Dermis microvascular lymphatic vessel endothelial cell (primary cell): ENCODE measurements at places on chromosomes 13 and 19. TPM values are rescaled to one million over a fixed set of nuclear protein-coding genes. Genes with fewer than 3 reads are reported as not detected.
A peak's percentile ranks its signal among the peaks of the same experiment; 100 is the strongest.

Gene YJEFN3
- total RNA-seq = 0.25 and 0.26 TPM in 2 replicates

Gene GZMM
- total RNA-seq = not detected in 2 replicates

GRCh38 chr19:49475995-49476880 is 2.2 kb downstream of the FLT3LG start:
- DNase-seq = no peak

Gene SPACA4
- not detected in 2 replicates for total RNA-seq

- DNase-seq = peak; percentile 12
These were observed 532.0 kb downstream of the GPC6 start for GRCh38 chr13:93758575-93758974.

GRCh38 chr19:6452899-6453298 is 6.7 kb downstream of the SLC25A23 start:
- DNase-seq = no peak

DNA sequence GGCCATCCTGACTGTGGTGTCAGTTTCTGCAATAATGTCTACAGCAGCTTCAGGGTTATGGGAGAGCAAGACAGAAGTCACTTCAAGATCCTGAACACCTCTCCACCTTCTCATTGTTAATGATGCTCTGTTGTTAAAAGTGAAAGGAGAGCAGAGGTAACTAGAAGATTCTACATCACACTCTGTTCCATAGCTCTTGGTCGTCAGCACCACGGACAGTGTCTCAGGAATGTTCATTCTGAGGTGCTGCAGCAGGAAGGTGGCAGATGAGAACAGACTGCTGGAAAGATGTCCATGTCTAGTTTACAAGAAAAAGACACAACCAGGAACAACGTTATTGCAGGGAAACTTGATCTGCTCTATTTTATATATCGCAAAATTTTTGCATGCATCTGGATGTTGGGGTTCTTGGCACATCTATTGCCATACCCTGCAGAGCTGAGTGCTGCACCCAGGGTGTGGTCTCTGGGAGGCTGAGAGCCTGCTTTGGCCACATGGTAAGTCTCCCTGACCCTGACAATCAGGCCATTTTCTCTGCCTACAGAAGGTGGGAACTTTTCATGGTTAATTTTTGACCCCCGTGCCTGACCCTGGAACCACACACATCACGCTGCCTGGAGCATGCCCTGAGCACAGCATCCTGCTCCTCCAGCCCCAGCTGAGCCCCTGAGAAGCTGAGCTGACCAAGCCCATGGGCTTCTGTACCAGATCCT is 12.7 kb downstream of the CEACAM21 start:
- peak; percentile 11 for DNase-seq

DNA sequence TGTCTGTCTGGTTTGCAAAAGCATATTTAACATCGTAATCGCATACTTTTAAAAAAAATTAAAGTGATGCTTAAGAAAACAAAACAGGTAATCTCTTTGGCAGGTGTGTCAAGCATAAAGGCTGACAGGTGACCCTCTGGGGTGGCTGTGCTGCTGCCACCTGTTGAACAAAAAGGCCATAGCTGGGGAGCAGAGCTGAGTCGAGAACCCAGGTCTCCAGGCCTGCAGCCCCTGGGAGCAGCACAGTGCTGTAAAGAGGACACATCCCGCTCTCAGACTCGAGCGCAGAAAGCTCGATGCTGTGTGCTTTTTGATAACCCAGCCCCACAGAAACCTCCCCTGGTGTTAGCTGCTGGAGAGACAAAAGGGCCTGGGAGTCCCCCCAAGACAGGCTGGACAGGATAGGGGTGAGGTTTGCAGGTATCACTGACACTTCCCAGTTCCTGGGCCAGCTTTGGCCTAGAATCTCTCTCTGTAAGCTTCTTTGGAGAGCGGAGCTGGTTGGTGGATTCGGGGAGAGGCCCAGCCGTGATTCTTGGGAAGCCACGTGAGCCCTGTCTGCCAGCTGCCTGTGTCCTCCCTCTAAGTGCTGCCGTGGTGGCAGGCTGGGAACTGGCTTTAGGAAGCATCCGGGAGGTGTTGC is 66.9 kb downstream of the C13orf42 start:
- no peak for DNase-seq

DNA sequence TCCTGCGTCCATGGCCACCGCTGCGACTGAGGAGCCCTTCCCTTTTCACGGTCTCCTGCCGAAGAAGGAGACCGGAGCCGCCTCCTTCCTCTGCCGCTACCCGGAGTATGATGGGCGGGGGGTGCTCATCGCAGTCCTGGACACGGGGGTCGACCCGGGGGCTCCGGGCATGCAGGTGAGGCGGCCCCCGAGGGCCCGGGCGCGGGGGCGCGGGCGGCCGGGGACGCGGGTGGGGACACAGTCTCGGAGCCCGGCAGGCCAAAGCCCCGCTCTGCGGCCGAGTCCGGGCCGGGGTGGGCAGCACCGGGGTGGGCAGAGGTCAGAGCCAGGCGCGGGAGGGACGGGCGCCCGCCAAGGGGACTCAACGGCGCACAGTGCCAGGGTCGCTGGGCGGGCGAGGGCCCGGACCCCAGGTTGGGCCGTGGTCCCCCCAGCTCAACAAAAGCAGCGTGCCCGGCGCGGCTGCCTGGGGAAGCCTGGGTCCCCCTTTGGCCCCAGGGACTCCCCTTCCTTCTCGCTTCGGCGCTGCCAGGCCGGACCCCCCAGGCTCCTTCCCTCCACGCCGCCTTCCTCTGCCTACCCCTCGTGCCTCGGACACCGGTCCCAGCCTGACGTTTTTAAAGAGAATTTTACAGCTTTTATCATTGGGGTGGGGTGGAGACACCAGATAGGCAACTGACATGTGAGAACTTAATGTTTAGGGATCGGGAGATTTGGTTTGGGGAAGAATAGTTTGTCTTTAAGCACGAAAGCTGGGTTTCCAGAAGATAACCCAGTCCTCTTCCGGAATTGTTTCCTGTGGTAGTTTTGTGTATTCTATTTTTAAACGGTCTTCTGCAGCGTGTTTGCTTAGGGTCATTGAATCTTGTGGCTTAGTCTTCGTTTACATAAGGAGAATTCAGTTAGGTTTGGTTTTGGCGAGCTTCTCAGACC is 509 bp downstream of the TPP2 start:
- no peak for DNase-seq

DNA sequence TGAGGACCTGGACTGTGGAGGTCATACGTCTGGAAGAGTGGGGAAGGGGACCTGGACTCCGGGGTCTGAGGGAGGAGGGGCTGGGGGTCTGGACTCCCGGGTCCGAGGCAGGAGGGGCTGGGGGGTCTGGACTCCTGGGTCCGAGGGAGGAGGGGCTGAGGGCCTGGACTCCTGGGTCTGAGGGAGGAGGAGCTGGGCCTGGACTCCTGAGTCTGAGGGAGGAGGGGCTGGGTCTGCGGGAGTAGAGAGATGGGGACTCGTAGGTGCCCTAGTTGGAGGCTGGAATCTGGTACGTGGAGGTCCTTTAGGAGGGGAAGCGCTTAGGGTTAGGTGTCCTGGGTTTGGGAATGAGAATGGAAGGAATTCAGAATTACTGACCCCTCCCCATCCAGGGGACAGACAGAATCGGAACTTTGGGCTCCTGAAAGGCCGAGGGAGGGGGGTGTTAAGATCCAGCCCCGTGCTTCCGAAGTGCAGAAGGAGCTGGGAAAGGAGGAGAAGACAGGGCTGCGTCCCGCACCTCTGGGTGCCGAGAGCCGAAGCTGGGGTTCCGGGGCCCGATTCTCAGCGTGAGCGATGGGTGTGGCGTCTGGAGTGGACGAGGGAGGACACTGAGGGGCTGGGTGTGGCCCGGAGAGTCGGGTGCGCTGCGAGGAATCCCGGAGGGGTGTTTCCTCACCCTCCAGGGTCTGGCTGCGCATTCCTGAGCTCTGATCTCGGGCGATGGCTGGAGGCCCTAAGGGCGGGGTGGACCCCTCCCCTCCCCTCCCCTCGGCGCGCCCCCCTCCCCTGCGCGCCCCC is 608 bp downstream of the MYADM start:
- DNase-seq = peak; percentile 43
